ENCODE measurements at places on chromosomes 2 and 18. TPM values are rescaled to one million over a fixed set of nuclear protein-coding genes. Genes with fewer than 3 reads are reported as not detected.
A peak's percentile ranks its signal among the peaks of the same experiment; 100 is the strongest.

PTH2R gene
- 0.19 TPM for total RNA-seq

- DNase-seq = no peak
- H3K27me3 ChIP-seq = no peaks in the 10 kb centered on the region
- no peak overlapping the region for H3K27ac ChIP-seq
These were observed 34.2 kb downstream of the NPAS2 start for GRCh38 chr2:100853909-100854810.

- H3K4me3 ChIP-seq = no peak overlapping the region
- no peak overlapping the region for H3K27ac ChIP-seq
- peaks cover 18% of the 10 kb centered on the region for H3K27me3 ChIP-seq
- H3K4me1 ChIP-seq = peaks cover 42% of the 10 kb centered on the region
- no peak for DNase-seq
- H3K36me3 ChIP-seq = no peaks in the 10 kb centered on the region
These were observed 3.9 kb downstream of the EVA1A start for GRCh38 chr2:75556679-75557366.

DNA sequence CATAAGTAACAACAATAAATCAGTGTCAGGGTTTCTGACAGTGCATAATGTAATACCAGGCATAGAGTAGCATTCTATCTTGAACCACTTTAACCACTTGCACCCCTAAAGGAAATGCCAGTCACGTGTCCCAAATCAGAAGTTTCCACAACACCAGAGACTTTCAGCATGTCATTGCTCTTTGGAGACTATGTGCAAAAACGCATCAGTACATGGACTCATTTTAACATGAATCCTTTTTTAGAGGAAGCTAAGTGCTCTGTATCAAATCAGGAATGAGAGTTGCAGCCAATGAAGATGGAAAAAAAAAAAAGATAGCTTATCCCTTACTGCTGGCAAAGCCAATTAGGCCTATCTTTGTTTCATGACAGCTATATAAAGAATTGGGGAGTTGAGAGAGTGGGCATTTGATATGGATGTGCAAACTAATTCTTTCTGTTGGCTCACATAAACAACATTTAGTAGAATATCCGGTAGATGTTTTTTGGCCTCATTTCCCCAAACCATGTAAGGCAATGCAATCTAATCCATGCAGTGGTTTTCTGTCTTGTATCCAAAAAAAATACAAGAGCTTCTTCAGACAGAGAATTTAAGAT is 353.1 kb downstream of the IRS1 start:
- no peaks in the 10 kb centered on the region for H3K27me3 ChIP-seq
- no peak for DNase-seq

UGT1A1 gene
- not detected for total RNA-seq

- H3K27ac ChIP-seq = no peak overlapping the region
- H3K4me3 ChIP-seq = no peak overlapping the region
- H3K4me1 ChIP-seq = no peaks in the 10 kb centered on the region
- no peaks in the 10 kb centered on the region for H3K27me3 ChIP-seq
- DNase-seq = no peak
These were observed 34.8 kb upstream of the TAF1B start for GRCh38 chr2:9808334-9809063.

DNA sequence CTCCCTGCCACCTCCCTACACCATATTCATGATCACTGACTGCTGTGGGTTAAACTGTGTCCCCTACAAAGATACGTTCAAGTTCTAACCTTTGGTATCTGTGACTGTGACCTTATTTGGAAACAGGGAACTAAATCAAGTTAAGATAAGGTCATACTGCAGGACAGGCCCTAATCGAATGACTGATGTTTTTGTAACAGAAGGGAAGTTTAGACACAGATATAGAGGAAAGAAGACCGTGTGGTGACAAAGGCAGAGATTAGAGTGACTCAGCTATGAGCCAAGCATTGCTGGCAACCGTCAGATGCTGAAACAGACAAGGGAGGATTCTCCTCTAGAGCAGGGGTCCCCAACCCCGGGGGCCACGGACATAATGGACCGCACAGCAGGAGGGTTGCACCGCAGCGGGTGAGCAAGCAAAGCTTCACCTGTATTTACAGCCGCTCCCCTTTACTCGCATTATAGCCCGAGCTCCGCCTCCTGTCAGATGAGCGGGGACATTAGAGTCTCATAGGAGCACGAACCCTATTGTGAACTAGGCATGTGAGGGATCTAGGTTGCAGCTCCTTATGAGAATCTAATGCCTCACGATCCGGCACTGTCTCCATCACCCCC is 28.9 kb upstream of the RNF152 start:
- H3K27ac ChIP-seq = no peak overlapping the region
- DNase-seq = peak; percentile 4
- no peaks in the 10 kb centered on the region for H3K36me3 ChIP-seq
- H3K27me3 ChIP-seq = no peaks in the 10 kb centered on the region
- no peaks in the 10 kb centered on the region for H3K4me1 ChIP-seq
- no peak overlapping the region for H3K4me3 ChIP-seq

DNA sequence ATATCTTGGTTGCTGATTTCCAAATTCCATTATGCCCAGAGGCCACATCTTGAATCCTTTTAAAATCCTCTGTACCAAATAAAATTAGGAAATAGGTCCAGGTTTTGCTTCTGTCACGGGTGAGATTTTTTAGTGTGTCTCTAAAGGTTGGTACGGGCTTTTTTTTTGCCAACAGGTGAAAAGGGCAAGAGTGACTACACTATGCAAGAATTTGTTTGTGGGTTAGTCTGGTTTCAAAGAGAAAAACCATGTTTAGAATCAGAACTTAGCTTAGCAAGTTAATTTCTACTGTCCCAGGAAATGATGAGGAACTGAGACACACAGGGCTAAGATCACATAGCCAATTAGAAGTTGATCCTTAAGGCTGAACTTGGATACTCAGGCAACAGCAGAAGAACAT is 41.7 kb downstream of the POLR1A start:
- H3K27me3 ChIP-seq = no peaks in the 10 kb centered on the region
- peaks cover 41% of the 10 kb centered on the region for H3K36me3 ChIP-seq
- DNase-seq = no peak
- no peak overlapping the region for H3K27ac ChIP-seq
- no peak overlapping the region for H3K4me3 ChIP-seq

DNA sequence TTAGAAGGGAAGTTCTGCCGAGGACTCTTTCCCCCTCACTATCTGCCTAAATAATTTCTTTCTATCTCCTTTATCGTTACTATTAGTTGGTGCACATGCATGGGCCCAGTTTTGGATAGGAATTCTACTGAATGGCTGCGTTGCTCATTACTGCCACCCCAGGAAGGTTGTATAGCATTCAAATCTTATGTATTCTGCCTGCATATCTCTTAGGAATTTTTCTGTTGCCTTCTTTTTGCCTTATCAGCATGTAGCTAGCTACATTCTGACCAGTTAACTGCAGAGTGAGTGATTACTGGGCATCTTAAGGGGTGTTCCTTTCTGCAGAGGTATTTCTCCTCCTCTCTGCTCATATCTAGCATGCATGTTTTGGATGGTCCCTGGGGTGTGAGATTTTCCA is 239.6 kb downstream of the TDRD15 start:
- no peaks in the 10 kb centered on the region for H3K4me1 ChIP-seq
- no peak overlapping the region for H3K27ac ChIP-seq
- H3K4me3 ChIP-seq = no peak overlapping the region
- no peaks in the 10 kb centered on the region for H3K36me3 ChIP-seq
- no peaks in the 10 kb centered on the region for H3K27me3 ChIP-seq
- no peak for DNase-seq

TUBA4A gene
- total RNA-seq = 77.7 TPM

MOCOS gene
- total RNA-seq = 7.2 TPM

- DNase-seq = no peak
- H3K36me3 ChIP-seq = no peaks in the 10 kb centered on the region
- H3K4me1 ChIP-seq = peaks cover 7% of the 10 kb centered on the region
- no peaks in the 10 kb centered on the region for H3K27me3 ChIP-seq
These were observed 5.4 kb downstream of the TGFBRAP1 start for GRCh38 chr2:105324101-105324500.

DNA sequence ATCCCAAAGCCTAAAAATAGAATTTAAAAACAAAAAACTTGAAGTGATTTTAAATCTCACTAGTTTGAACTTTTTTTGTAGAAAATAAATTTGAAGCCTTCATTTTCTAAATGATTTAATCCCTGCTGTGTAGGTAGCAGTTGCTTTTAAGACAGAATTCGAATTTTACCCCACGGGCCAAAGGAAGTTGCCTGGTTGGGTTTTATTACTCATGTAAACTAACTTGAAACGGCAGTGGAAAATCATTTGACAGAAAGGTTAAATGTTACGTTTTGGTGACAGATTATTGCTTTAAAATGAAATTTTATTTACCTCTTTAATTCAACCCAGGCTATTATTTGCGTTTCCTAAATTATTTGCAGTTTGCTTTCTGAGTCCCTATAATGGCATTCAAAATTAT is 2.0 kb downstream of the MAPRE2 start:
- H3K27ac ChIP-seq = no peak overlapping the region
- H3K4me1 ChIP-seq = peaks cover 38% of the 10 kb centered on the region
- H3K4me3 ChIP-seq = peak overlapping the region; percentile 85
- H3K27me3 ChIP-seq = no peaks in the 10 kb centered on the region

DNA sequence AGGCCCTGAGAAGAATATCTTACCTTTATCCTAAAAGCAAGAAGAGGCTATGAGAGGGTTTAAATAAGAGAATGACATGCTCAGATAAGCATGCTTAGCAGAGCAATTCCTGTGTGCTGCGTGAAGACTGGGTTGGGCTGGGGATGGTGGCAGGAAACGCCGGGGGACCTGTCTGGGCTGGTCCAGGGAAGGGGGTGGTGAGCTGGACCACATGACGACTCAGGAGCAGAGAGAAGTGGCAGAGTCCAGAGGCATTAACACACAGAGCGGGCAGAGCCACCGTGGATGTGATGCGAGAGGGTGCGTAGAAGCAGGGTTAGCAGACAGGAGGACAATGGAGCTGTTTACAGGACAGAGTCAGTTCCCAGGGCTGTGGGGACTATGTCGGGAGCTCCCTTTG is 84.5 kb downstream of the ZBTB7C start:
- no peak overlapping the region for H3K27ac ChIP-seq
- DNase-seq = no peak
- H3K4me1 ChIP-seq = no peaks in the 10 kb centered on the region
- H3K27me3 ChIP-seq = no peaks in the 10 kb centered on the region
- H3K36me3 ChIP-seq = no peaks in the 10 kb centered on the region
- H3K4me3 ChIP-seq = no peak overlapping the region

- no peaks in the 10 kb centered on the region for H3K4me1 ChIP-seq
- H3K36me3 ChIP-seq = no peaks in the 10 kb centered on the region
- no peak for DNase-seq
- H3K27ac ChIP-seq = no peak overlapping the region
- no peak overlapping the region for H3K4me3 ChIP-seq
These were observed 115.0 kb upstream of the LGALSL start for GRCh38 chr2:64338910-64339500.

TTN gene
- total RNA-seq = 8.3 TPM

- DNase-seq = no peak
- H3K27ac ChIP-seq = no peak overlapping the region
- H3K27me3 ChIP-seq = peaks cover 100% of the 10 kb centered on the region
- no peaks in the 10 kb centered on the region for H3K36me3 ChIP-seq
- no peak overlapping the region for H3K4me3 ChIP-seq
These were observed 5.2 kb downstream of the GATA6 start for GRCh38 chr18:22174341-22175145.

DNA sequence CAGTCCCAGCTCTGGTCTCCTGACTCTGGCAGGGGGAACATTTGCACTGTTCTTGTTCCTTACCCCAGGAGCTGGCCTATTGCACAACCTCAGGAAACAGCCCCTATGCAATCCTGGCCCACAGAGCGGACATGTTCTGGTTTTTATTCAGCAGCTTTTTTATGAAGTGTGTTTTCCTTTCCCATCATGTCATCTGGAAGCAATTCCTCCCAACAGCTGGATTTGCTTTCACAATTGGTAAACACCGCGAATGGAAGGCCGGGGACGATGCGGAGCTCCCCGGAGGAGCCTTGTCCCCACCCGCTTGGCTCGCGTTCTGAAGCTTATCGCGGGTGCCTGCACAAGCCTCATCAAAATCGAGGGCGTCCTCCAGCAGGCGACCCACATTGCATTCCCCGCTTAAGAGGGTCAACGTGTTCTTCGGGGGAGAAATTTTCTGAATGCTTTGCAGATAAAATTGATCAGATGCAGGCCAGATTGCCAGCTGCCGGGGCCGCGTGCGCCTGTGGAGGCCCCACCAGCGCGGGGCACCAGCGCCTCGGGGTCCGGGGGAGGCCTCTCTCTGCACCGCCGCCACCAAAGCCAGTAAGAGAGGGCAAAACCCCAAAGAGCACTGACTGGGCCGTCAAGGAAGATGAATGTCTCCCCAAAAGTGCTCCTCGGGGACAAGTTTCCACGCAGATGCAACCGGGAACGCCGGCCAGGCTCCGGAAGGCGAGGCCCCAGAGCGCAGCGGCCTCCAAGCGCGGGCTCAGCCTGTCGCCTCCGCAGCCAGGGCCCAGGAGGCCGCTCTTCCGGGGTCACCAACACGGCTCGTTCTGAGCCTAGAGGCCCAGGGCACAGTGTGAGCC is 60.3 kb upstream of the SP3 start:
- H3K36me3 ChIP-seq = no peaks in the 10 kb centered on the region
- DNase-seq = peak; percentile 44
- H3K27ac ChIP-seq = peak overlapping the region; percentile 35
- no peaks in the 10 kb centered on the region for H3K27me3 ChIP-seq

GRCh38 chr2:67180841-67181240 is 216.3 kb upstream of the ETAA1 start:
- H3K4me3 ChIP-seq = no peak overlapping the region
- no peak for DNase-seq
- no peaks in the 10 kb centered on the region for H3K27me3 ChIP-seq
- no peaks in the 10 kb centered on the region for H3K36me3 ChIP-seq

- H3K4me1 ChIP-seq = peaks cover 9% of the 10 kb centered on the region
- H3K36me3 ChIP-seq = no peaks in the 10 kb centered on the region
- H3K27ac ChIP-seq = no peak overlapping the region
- no peak for DNase-seq
- H3K4me3 ChIP-seq = no peak overlapping the region
These were observed 154.5 kb upstream of the NRP2 start for GRCh38 chr2:205527801-205528200.

GRCh38 chr2:239929504-239929903 is 95.6 kb downstream of the NDUFA10 start:
- no peak overlapping the region for H3K4me3 ChIP-seq
- DNase-seq = no peak
- no peak overlapping the region for H3K27ac ChIP-seq
- no peaks in the 10 kb centered on the region for H3K4me1 ChIP-seq
- H3K36me3 ChIP-seq = no peaks in the 10 kb centered on the region

NEDD4L gene
- 72.3 TPM for total RNA-seq

- H3K4me1 ChIP-seq = no peaks in the 10 kb centered on the region
- H3K4me3 ChIP-seq = no peak overlapping the region
- H3K27ac ChIP-seq = no peak overlapping the region
These were observed 376.7 kb downstream of the TDRD15 start for GRCh38 chr2:21500401-21500945.

- no peak overlapping the region for H3K4me3 ChIP-seq
- H3K4me1 ChIP-seq = no peaks in the 10 kb centered on the region
- H3K36me3 ChIP-seq = no peaks in the 10 kb centered on the region
- no peak overlapping the region for H3K27ac ChIP-seq
- no peak for DNase-seq
- H3K27me3 ChIP-seq = no peaks in the 10 kb centered on the region
These were observed 37.4 kb upstream of the SATB2 start for GRCh38 chr2:199495147-199495546.

ST6GAL2 gene
- total RNA-seq = 25.7 TPM

SERPINE2 gene
- total RNA-seq = 38.6 TPM

EHBP1 gene
- total RNA-seq = 47.9 TPM

All from GM23338 (cell line).